ENCODE measurements at places on chromosomes 2 and 18.

- no peak for DNase-seq
These were observed 42.6 kb downstream of the INPP4A start for GRCh38 chr2:98487101-98487805.

DNA sequence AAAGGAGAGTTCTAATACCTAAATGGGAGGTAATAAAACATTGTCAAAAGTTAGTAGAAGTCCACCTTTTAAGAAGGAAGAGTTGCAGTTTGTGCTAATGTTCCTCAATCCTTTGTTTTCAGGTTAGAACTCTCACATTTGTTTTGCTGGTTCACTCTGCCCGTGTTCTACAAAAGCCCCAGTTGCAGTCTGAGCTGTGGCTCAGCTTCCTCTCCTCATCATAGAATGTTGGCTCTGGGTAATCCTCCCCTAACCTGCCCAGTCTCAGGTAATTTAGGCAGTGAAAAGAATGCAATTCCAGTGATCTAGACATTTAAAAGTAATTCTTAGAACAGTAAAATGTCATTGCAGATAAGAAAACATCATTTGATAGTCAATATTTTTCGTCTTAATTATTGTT is 1410.4 kb upstream of the ZEB2 start:
- no peak for DNase-seq

DNA sequence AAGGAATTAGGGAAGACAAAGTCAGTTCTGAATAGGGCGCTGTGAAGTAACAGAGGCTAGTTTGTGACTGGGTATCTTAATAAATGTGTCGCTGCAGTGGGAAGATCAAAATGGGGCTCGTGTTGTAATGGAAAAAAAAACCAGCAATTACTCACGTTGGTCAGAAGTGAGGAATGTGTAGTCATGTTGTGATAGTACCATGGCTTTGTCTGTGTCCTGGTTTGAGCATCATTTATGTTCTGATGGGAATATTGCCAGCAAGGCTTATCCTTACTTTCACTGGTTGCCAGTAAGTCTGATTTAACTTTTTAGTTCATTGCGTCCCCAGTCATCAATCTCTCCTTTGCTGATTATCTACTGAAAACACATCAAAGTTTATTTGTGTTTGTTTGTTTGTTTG is 467.6 kb downstream of the NYAP2 start:
- no peak for DNase-seq

GRCh38 chr2:238143239-238143951 is 4.9 kb downstream of the KLHL30 start:
- no peak for DNase-seq

GRCh38 chr18:3645384-3646156 is 195.6 kb downstream of the TGIF1 start:
- DNase-seq: no peak

GRCh38 chr18:26550998-26551694 is 2.8 kb upstream of the KCTD1 start:
- no peak for DNase-seq

DNA sequence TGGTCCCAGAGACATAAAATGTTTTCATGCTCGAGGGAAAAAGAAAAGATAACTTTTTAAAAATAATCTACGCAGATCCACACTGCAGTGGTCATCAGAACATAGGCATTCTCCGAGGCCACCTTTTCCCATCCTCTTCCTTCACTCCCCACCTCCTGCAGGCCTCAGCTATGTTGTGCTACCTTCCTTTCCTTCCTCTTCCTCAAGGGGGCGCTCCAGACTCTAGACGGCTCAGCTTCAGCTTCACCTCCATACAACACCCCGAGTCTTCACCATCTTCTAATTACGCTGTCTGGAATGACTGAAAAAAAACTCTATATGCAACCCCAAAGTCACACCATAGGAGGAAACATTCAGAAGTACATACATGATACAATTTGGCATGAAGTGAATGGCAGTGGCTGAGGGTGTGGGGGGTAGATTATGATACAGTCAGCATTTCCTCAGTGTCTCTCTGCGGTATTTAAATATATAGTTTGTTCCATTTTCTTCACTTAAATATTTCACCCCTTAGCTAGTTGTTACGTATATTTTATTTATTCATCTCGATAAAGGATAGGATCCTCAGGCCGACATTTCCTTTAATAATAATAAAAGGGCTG is 583.6 kb downstream of the IRS1 start:
- DNase-seq: peak; percentile 50

GRCh38 chr2:170848587-170848986 is 31.9 kb downstream of the GAD1 start:
- DNase-seq: no peak

- no peak for DNase-seq
These were observed 184.1 kb downstream of the CALCRL start for GRCh38 chr2:187263675-187264560.

DNA sequence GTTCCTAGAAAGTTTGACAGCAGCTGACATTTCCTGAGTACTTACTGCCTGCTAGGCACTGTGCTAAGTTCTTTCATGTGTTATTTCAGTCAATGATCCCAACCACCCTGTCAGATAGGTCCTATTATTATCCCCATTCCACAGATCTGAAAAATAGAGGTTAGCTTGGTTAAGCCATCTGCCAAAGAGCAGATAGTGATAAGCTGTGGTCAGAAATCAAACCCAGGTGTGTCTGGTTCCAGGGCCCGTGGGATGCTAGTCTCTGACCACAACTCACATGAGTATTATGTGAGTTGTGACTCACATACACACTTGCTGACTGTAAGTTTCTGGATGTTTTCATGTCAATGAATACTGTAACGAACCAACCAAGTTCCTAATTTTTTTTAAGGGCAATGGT is 132.0 kb upstream of the APCDD1 start:
- DNase-seq: no peak

GRCh38 chr18:9758624-9759075 is 50.5 kb downstream of the RAB31 start:
- no peak for DNase-seq

GRCh38 chr2:46163098-46163430 is 134.1 kb upstream of the EPAS1 start:
- no peak for DNase-seq

GRCh38 chr18:62288665-62289008 is 36.5 kb upstream of the TNFRSF11A start:
- DNase-seq: no peak

DNA sequence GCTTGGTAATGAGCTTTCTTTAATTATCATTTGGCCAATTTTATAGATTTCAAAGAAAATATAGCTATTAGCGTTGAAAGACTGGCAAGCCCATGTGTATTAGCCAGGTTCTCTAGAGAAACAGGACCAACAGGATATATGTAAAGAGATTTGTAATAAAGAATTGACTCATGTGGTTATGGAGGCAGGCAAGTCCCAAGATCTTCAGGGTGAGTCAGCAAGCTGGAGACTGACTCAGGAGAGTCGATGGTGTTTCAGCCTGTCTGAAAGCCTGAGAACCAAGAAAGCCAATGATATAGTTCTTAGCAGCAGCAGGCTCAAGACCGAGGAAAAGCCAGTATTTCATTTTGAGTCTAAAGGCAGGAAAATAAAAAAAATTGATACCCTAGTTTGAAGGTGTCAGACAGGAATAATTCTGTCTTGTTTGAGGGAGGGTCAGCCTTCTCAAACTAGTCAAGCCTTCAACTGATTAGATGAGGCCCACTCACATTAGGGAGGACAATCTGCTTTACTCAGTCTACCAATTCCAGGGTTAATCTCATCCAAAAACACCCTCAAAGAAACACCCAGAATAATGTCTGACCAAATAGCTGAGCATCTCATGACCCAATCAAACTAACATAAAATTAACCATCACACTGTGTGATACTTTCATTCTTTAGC is 78.3 kb upstream of the CRIM1 start:
- DNase-seq: no peak

DNA sequence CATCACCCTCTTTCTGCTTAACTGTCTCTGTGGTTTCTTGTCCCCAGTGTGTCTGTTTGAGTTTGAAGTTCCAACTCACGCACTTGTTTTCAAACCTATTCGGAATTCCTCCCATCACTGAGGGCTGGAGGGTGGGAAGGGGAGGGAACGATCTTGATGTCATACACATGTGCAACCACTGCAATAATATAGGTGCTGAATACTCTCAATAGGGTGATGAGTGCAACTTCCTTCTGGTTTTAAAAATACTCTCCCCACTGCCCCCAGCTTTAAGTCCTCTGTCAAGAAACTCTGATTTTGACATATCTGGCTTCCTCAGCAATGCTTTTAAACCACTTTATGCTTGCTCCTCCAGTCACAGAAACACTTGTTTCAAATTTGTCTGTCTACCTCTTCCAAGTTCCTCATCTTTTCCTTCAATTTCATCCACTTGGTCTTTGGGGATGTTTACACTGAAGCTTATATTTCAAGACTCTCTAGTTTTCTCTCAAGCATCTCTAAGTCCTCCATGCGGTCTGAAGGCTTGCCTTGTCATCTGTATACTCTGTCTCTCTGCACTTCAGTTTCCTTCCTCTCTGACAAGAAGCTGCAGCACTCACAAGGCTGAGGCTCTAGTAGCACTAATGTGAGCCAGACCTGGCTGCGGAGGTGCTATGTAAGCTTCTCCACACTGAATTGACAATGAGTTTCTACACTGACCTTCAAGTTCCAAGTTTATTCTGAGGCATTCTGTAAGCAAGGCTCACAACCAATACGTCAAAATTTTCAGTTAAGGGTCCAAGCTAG is 422.3 kb downstream of the ZEB2 start:
- DNase-seq: no peak

DNA sequence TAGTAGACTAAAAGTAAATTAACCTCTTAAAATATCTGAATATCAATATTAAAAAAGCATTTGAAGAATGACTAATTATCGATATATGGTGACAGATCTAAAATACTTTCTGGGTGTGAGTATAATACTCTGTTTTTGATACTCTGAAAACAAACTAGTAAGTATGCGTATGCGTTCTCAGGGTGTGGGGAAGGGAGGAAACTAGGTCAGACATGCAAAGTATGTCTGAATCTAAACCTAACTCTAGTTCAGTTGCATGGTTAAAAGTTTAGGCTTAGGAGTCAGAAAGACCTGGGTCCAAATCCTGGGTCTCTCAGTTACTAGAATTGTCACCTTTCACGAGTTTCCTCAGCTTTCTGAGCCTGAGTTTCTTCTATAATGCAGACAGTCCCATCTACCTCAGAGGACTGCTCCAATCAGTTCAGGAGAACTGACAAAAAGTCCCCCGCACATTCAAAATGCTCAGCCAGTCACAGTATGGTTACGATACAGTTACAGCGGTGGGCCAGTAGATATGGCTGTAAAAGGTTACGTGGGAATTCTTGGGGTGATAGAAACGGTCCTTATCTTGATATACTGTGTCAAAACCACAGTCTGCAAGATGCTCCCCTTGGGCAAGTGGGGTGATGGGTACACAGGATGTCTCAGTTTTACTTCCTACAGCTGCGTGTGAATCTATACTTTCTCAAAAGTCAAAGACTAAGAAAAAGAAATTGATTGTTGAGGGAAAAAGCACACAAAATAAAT is 29.2 kb downstream of the UNC50 start:
- DNase-seq: peak; percentile 20

DNA sequence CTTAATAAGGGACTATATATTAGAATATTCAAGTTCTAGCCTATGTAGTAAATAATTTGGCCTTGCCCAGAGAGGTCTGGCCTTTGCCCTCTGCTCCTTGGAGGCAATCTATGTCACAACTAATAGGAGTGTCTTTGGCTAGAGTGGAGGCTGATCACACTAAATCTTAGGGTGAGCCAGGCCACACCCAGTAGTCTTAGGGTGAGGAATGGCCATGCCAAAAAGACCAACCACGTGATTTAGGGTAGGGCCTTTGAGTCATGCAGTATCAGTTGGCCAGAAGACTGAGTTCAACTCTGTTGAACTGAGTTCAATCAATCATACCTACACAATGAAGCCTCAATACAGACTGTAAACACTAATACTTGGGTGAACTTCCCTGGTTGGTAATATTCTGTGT is 26.0 kb upstream of the FLACC1 start:
- no peak for DNase-seq

GRCh38 chr2:95049961-95050360 is 24.5 kb downstream of the MAL start:
- DNase-seq: no peak

GRCh38 chr2:151091583-151091982 is 170.1 kb downstream of the RBM43 start:
- DNase-seq: no peak

DNA sequence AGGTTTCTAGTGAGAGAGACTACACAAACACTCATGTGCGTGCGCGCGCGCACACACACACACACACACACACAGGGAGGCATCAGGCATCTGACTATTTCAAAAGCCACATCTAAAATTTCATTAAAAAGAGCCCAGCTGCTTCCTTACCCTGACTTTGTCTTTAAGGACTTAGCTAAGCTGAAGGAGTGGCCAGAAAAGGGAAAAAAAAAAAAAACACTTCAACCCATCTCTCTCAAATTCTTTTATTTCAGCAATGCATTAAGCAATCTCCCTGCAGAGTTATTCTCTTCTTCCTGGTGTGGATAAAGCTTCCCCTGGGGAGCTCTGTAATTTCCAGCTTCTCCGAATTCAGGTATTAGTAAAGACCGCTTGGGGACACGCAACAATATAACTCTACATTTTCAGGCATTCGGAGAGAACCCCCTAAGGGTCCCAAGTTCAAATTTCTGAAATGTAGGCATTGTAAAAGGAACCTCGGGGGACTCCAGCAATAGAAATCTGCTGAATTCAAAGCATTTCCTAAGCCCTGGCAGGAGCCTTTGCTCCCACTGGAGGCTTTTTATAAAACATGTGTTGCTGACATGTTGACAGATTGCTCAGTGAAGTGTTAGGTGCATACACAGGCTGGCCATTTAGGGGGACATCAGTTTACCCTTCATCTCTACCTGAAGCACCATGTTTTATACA is 67.0 kb downstream of the ZNF521 start:
- DNase-seq: no peak

DNA sequence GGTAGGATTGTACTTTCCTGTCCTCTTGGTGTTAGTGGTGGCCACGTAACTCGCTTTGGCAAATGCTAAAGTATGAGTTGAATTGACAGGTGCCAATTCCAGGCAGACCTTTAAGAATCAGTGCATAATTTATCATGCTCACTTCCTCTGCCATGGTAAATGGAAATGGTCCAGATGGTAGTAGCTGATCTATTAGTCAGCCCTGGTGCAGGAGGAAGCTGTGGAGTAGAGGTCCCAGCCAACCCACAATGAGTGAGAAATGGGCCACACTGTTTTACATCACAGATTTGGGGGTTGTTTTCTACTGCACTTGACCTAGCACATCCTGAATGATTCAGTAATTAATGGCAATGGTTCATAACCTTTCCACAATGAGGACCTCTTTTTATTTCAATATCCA is 104.4 kb downstream of the RGPD3 start:
- no peak for DNase-seq

DNA sequence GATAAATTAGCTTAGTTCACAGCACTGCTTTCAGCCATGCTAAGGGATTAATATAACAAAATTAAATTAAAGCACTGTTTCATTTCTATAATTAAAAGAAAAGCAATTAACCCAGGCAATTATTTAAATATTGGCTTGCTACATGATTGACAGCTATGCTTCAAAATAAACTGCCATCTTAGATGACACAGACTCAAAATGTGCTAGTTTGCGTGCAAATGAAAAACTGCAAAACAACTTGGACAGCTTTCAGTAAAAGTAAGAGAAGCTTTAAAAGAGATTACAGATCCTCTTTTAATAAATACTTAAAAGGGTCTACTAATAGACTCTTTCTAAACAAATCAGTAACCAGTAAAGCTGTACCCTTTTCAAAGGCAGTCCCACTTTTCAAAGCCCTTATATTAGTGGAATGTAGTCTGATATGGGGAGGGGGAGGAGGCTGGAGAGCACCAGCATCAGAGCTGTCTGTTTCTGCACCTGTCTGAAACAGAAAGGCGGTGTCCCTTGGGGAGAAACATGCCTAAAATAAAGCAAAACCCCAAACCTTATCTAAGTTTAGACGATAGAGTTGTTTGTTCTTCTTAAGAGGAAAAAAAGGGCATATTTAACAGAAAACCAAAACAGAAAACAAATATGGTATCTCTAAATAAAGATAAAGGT is 20.8 kb downstream of the EIF2AK3 start:
- no peak for DNase-seq

All from activated CD4-positive, alpha-beta T cell treated with anti-CD3 and anti-CD28 coated beads, Interleukin-2, amount 50 U/mL, for 4 hours (primary cell).